ENCODE measurements at places on chromosomes 2 and 18.

DNA sequence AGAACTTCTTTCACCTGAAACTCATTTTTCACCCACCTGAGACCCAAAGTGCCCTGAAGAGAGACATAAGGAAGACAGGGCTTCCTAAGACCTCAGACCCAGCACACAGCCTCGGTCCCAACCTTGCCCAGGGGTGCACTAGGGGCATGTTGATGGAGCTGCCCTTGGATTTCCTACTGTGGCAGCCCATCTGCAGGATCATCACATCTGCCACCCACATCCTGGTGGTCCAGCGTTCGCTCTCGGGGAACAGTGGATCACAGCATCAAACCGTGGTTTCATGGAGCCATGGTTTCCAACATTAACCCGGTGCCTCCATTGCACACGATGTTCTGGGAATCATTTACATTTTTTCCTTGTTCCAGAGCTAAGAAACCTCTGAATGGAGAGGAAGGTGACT is 186.4 kb downstream of the TFCP2L1 start:
- no peak for DNase-seq

- DNase-seq, result no peak
These were observed 13.9 kb upstream of the HTR2B start for GRCh38 chr2:231138699-231139098.

- DNase-seq, result no peak
These were observed 19.5 kb downstream of the CNOT11 start for GRCh38 chr2:101272045-101272784.

- peak; percentile 89 for DNase-seq
These were observed 71.7 kb upstream of the WDR75 start for GRCh38 chr2:189369566-189369965.

DNA sequence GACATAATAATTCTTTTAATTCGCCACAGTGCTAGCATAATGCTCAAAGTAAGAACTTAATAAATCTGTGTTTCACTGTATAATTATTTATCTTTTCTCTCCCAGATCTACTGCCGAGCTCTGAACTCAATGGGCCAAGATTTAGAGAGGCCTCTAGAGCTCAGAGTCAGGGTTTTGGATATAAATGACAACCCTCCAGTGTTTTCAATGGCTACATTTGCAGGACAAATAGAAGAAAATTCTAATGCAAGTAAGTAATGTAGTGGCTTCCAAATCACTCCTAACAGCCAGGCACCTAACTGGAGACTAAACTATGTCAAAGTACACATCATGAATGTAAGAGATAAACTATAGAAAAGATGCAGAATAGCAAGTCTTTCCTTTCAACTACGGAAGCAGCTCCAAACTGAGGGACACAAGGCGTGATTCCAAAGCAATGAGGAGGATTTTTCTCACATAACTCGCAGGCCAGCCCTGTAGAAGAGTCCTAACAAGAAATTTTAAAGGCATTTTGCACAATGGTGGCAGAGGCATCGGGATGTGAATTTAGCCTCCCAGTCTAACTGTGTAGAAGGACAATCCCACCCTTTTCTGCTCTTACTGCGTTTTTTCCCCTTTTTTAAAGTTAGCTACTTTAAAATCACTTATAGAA is 12.0 kb downstream of the DSG1 start:
- DNase-seq, result no peak

DNA sequence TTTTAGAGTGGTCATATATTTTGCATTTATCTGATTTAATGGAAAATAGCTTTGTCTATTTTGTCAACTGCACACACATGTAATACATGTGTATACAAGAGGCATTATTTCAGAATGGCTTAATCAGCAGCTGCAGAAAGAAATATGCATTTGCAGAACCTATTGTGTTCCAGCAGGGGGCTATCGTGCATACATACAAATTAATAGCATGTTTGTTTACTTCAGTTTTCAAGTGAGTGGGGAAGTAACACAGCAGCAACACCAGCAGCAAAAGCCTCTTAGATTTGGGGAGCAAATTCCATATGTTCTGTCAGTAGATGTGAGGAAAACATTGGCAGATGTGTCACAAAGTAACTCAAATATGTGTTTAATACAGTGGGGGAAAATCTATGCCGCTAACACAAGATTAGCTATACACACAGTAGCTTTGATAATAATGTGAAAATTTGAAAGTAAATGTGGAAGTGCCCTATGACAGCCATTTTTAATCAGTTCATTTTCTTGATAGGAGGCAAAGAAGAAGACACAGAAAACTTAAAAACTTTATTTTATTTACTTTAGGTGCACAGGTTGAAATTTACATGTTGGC is 218.1 kb downstream of the WDR7 start:
- DNase-seq, result peak; percentile 78

DNA sequence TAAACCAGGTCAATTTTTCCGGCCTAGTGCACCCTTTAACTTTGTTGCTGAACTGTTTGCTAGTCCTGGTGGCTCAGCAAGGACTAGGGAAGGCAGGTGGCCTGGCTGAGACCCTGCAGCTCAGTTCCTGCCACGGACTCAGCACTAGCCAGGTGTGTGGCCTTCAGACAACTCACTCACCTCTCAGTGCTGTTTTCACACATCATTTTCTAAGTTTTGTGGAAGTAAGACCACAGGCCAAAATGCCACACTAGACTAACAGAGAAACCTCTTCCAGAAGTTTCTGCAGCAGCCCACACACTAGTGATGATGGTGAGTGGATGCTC is 65.9 kb upstream of the SLC1A4 start:
- DNase-seq, result no peak

DNA sequence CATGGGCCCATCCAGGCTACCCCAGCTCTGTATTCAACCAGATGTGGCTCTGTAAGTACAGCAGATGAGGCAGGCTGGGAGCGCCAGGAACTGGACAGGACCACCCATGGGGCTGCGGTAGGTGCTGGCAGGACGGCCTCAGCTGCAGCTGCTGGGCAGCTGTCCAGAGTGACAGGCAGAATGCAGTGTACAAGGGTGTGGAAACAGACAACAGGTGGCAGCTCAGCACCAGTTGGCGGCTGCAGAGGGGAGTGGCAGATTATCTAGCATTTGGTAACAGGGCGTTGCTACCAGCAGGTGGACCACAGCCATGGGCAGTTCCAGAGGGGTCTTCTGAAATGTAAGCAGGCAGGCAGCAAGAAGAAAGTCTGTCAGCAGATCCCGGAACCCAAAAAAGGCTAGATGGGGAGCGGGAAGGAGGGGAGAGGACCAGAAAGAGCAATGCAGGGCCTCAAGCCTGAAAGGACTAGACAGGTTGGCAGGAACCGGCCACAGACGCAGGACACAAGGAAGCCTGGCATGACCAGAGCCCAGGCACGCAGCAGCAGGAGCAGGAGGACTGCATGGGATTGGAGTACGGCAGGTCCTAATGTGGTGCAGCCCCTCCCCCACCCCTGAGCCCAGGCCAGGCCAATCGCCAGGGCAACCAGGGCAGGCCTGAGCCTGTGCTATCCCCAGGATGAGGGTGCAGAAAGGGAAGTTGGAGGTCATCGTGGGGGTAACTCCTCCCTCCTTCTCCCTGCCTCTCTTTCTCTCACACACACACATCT is 24.7 kb downstream of the PKDCC start:
- no peak for DNase-seq

DNA sequence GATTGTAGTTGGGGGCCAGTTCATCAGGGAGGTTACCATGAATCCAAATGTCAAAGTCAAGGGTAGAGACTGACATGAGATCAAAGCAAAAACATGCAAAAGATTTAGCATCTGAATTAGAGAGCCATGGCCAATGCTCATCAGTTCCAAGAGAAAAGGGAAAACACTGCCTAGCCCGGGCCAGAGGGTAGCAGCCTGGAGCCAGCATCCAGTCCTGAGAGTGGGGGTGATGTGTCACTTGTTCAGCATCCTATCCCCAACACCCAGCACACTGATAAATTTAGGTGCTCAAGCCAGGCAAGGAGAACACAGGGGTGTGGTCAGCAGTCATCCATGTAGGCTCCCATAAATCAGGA is 76.9 kb upstream of the PPP1CB start:
- DNase-seq, result no peak

DNA sequence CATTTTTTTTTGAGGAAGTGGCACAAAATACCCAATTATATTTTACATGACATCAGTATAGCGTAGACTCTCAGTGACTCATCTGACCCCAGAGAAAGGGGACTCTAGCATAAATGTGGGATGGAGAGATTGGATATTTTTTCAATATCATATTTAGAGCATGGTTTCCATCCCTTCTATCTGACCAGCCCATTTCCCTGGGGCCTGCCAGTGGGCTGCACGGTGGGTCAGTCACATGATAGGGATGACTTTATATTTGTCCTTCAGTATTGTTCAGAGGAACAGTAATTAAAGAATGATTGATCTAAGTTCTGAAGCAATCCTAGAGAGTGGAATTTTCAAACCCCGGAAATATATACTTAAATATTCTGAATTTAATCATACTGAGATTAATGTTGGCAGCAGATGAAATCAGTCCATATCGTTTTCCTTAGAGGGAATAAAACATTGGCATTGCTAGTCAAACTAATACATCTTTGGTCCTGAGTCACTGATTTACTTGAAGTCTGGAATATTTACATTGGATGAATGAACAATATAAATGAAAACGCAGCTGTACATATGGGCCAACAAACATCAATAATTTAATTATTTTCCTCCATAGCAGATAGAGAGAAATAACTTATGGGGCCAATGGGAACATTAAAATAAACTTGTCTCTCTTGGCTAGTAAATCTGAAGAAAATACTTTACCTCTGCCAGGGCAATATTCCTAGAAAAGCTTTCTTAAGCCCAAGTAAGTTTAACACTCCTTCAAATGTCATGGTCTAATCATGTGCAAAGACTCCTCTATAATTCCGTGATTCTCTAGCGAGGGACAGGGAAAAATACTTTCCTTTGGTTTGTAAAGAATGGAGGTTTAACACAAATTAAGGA is 563.6 kb upstream of the PKDCC start:
- DNase-seq, result no peak

DNA sequence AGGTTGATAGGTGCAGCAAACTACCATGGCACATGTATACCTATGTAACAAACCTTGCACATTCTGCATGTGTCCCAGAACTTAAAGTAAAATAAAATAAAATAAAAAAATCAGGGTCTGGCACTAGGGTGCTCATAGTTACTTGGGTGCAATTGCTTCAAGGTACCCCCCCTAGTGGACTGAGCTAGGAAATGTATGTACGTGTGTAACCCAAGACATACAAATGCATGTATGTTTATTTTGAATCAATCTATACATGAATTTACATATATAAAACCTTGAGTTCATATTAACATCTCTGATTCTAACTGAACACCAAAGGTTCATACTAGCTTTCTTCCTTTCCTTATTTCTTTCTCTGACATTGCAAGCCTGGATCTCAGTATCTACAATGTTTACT is 51.5 kb downstream of the USP37 start:
- peak; percentile 52 for DNase-seq

DNA sequence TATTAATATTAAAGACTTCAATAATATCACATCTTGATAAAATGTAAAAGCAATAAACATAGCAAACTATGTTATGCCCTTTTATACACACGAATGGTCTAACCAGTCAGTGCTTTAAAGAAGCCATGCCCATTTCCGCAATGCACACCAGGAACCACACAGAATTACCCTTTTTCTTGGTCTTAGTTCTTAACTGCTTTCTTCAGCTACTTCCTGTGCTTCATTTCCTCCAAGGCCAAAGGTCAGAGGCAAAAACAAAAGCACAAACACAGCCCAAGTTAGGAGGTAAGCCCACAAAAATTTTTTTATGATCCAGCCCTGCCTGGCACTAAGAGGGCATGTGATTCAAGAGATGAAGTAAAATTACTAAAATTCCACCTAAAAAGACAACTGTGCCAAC is 267.2 kb downstream of the FBXO15 start:
- peak; percentile 3 for DNase-seq

GRCh38 chr2:234404957-234405356 is 91.9 kb downstream of the ARL4C start:
- no peak for DNase-seq

DNA sequence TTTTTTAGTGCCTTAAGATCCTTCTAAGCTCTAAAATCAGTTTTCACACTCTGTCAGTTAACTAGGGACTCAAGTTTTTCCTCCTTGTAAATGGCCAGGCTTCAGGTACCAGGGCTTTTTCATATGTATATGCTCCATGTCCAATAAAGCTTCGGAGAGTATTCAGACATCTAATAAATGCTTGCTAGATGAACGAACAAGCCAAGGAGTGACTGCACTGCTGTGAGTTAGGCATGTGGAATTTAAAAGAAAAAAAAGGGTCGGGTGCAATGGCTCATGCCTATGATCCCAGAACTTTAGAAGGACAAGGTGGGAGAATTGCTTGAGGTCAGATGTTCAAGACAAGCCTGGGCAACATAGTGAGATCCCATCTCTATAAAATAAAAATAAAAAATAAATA is 81.9 kb downstream of the CDH2 start:
- peak; percentile 74 for DNase-seq

DNA sequence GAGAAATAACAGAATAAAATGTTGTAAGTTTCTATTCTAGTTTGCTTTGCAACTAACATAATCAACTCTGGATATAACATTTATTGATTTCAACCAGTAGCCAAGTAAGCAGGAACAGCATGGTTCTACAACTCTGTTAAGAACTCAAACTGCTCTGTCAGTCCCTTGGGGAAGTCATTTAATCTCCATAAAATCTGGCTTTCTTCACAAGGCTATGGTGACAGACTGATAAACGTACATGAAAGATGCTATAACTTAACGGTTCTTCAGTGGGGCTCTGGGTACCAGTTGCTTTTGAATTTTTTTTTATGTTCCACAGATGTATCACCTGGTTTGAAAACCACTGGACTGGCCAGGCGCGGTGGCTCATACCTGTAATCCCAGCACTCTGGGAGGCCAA is 10.3 kb downstream of the PSME4 start:
- no peak for DNase-seq

GRCh38 chr2:11559066-11559785 is 25.4 kb downstream of the GREB1 start:
- no peak for DNase-seq

- DNase-seq, result no peak
These were observed 660.6 kb downstream of the RNF144A start for GRCh38 chr2:7577769-7578168.

- peak; percentile 45 for DNase-seq
These were observed 96.3 kb upstream of the RASGRP3 start for GRCh38 chr2:33380001-33380609.

DNA sequence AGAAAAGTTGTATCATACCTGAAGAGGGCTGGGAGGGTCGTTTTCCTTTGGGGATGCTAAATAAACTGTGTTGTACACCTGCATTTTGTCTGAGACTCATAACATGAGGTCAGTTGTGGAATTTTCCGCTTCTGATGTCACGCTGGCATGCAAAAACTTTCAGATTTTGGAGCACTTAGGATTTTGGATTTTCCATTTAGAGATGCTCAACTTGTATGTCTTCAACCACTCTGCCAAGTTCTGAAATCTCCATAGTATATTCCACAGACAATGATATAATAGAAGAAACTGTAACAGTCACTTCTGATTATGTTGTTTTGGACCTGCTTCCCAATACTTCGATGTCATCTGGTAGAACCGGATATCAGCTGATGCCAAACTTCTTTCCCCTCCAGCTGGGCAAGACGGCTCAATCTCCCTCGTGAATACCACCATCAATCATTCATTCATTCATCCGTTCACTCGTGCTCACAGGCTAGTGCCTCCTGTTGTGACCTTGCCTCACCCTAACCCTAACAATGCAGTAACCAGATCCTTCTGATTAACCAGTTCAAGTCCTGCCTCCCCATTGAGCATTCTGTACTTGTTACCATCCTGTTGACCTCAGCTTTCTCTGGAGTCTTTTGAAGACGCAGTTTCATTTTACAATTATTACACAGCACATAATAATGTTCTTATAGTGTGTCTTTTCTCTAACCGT is 5.3 kb upstream of the PLEKHH2 start:
- no peak for DNase-seq

Data from ELR (cell line).